Retinal pigment epithelial cell (primary cell): ENCODE measurements at places on chromosomes 4 and X.

DNA sequence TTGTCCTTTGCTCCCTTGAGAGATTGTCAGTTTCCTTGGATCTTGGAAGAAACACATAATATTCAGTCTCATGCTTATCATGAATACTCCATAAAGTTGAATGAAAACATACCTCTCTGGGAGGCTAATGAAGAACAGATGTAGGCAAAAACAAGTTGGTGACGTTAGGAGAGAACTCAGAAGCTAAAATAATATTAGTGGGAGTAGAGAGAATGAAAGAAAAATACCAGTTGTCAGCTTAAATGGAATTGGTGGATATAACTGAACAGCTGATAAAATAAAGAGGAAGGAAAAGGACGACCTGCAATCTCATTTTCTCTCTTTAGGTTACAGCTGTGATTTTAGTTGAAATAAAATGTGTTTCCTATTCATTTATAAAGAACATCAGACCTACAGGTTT lies 124.8 kb downstream of the SNCA start:
- no peak for DNase-seq

DNA sequence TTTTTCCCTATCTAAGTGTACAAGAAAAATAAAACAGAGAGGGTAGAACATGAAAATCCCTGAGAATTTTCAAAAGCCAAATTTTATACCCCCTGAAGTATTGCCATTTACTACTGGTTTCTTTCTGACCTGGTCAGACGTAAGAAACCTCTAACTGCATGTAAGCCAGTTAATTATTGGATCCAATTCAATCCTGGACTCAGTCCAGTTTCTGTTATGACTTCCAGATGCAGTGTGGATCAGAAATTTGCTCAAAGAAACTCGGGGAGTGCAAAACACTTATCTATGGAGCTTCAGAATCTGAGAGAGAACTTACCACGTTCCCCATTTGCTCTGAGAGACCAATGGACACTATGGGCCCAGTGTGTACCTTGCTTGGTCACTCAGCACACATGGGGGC lies 383.5 kb downstream of the KLHL4 start:
- no peak for DNase-seq

- no peak for DNase-seq
These were observed 132.6 kb upstream of the ANK2 start for GRCh38 chr4:112916868-112917267.

DNA sequence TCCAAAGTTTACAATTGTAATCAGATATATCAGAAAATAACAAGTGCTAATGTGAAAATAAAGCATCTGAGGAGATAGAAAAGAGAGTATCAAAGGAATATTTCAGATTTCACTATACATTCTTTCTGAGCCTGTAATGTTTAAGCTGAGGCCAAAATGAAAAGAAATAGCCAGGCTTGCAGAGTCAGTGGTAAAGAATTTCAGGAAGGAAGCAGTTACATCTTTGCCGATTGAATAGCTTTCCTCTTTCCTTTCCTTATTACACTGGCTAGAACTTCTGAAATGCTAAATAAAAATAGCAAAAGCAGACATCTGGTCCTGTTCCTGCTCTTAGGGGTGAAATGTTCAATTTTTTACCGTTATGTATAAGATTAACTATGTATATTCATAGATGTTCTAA lies 1441.6 kb upstream of the PCDH7 start:
- DNase-seq = peak; percentile 23
